M059J (cell line): ENCODE measurements at places on chromosomes 5 and 9.

DNA sequence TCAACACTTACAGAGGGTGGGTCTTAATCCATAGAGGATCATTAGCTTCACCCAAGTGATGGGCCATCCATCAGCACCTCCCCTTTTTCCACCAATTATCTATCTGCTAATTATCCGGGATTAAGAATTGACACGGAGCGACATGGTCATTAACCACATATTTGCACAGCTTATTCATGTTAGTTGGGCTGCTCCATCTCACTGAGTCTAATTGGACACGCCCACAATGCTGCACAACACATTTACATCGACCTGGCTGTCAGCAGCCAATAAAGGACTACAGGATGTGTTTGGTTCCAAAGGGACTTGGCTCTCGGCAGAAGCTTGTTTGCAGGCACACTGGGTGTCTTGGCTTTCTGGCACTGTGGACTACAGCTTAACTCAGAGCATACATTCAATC lies 21.6 kb downstream of the FOXE1 start:
- no peak for DNase-seq

DNA sequence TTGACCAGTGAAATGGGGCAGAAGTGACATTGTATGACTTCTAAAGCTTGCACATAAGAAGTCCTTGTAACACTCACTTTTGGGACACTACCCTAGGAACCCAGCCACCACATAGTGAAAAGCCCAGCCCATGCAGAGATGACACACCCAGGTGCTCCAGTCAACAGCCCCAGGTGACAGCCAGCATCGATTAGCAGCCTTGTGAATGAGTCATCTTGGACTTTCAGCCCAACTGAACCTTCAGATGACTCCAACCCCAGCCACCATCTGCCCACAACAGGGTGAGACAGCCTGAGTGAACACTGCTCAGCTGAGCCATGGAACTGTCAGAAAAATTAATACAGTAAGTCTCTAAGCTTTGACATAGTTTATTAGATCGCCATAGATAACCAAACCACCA lies 458.6 kb downstream of the ZSWIM6 start:
- DNase-seq, result peak; percentile 18

GRCh38 chr9:35714579-35715252 lies 17.3 kb downstream of the TLN1 start:
- DNase-seq, result no peak

- no peak for DNase-seq
Observed at GRCh38 chr5:69331528-69332445, 814 bp downstream of the CCDC125 start.

DNA sequence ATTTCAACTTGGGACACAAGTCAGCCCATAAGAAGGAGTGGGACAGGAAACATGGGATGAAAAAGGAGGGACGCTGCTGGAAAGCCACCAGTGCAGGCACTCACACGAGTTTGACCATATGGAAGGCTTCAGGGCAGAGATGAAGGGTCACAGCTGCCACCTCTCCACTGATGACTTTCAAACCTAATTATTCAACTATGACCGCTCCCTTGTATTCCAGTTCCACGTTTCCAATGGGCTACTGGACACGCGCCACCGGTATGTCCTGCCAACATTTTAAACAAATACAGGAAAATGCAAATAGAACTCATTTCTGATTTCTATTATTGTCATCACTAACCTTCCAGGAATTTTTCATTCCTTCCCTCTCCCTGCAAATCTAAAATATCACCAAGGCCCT lies 134.7 kb downstream of the SLC1A3 start:
- peak; percentile 35 for DNase-seq

DNA sequence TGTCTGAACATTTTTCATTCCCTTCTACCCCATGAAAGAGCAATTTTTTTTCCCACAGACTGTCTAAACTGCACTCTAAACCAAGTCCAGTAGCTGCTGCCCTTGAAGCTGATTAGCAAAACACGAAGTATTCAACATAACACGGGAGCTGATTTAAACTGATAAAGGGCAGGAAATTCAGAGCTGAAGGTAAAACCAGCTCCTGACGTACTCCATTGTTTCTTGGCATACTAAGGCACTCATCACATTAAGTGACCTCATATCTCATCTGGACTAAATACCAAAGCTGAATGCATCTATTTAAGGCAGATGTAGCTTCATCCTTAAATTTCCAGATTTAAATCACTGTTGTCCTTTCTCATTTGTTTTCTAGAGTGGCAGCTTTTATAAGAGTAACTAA lies 12.0 kb downstream of the GDF9 start:
- DNase-seq, result no peak

- no peak for DNase-seq
Observed at GRCh38 chr5:21581508-21581907, 1271.6 kb downstream of the CDH12 start.

GRCh38 chr9:128203024-128203706 lies at the start of gene DNM1:
Gene DNM1 (plus strand): TSS chr9:128203379. CDS start chr9:128203471, 92 bp downstream.
- peak; percentile 67 for DNase-seq

DNA sequence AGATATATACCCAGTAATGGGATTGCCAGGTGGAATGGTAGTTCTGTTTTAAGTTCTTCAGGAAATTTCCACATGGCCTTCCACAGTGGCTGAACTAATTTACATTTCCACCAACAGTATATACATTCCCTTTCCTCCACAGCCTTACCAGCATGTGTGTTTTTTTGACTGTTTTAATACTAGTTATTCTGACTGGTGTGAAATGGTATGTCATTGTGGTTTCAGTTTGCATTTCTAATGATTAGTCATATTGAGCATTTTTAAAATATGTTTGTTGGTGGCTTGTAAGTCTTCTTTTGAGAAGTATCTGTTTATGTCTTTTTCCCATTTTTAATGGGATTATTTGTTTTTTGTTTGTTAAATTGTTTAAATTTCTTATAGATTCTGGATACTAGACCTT lies 208.9 kb downstream of the CFAP90 start:
- no peak for DNase-seq

DNA sequence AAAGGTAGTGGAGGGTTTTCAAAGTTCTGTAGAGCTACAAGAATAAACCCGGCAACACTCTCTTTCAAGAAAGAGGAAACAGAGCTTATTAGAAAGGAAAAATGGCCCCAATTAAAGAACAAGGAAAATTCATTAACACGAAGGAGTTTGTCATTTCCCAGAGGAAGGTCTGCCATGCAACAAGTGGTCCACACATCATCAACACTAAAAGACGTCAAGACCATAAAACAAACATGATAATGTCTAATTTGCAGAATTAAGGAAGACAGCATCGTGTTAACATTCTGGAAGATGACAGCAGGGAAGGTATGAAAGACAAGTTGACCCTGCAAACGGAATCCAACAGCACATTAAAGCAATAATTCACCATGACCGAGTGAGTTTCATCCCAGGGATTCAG lies 28.6 kb upstream of the NRARP start:
- no peak for DNase-seq
